ENCODE measurements at places on chromosomes 12 and 14. TPM values are rescaled to one million over a fixed set of nuclear protein-coding genes. Genes with fewer than 3 reads are reported as not detected.

NEUROD4 gene
- not detected for total RNA-seq

DRAM1 gene
- 10.3 TPM for total RNA-seq

CLEC4D gene
- not detected for total RNA-seq

PLEKHG7 gene
- not detected for total RNA-seq

TMEM179 gene
- total RNA-seq: 0.58 TPM

C12orf60 gene
- total RNA-seq: 2.2 TPM

FCF1 gene
- 74.2 TPM for total RNA-seq

CLECL1 gene
- total RNA-seq: not detected

FOXA1 gene
- 7.5 TPM for total RNA-seq

RTL1 gene
- total RNA-seq: 0.09 TPM

MYRFL gene
- not detected for total RNA-seq

OLR1 gene
- not detected for total RNA-seq

CPNE6 gene
- not detected for total RNA-seq

LHX5 gene
- total RNA-seq: not detected

HCAR3 gene
- not detected for total RNA-seq

SLC17A8 gene
- total RNA-seq: not detected

STON2 gene
- total RNA-seq: 13.4 TPM

OTOGL gene
- 0.73 TPM for total RNA-seq

ATP6V1D gene
- total RNA-seq: 122 TPM

PRH2 gene
- total RNA-seq: not detected

BCL2L14 gene
- total RNA-seq: not detected

RD3L gene
- not detected for total RNA-seq

IL31 gene
- not detected for total RNA-seq

KLHDC1 gene
- 1.3 TPM for total RNA-seq

CCDC197 gene
- not detected for total RNA-seq

FIGNL2 gene
- 0.33 TPM for total RNA-seq

CLEC14A gene
- total RNA-seq: not detected

GUCY2C gene
- not detected for total RNA-seq

PGF gene
- total RNA-seq: 32.2 TPM

All from A673 (cell line).